ENCODE measurements at places on chromosomes 3 and 15. TPM values are rescaled to one million over a fixed set of nuclear protein-coding genes. Genes with fewer than 3 reads are reported as not detected.

- peaks cover 25% of the 10 kb centered on the region for H3K4me1 ChIP-seq
- no peak overlapping the region for H3K27ac ChIP-seq
- peaks cover 45% of the 10 kb centered on the region for H3K36me3 ChIP-seq
- DNase-seq: peak; percentile 56
Observed at GRCh38 chr3:187066228-187066995, 72.9 kb downstream of the RPL39L start.

DNA sequence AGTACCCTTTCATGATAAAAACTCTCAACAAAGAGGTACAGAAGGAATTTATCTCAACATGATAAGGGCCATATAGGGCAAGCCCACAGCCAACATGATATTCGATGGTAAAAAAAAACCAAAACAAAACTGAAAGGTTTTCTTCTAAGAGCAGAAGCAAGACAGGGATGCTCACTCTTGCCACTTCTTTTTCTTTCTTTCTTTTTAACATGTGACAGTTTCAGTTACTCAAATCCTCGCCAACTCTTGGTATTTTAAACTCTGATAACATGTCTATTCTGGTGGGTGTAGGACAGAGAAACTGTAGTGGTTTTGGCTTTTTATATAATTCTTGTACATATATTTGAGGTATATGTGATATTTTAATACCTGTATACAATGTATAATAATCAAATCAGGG, 74.0 kb upstream of the NMNAT3 start:
- no peaks in the 10 kb centered on the region for H3K36me3 ChIP-seq
- H3K4me3 ChIP-seq: no peak overlapping the region
- no peak for DNase-seq
- H3K27ac ChIP-seq: no peak overlapping the region

- H3K36me3 ChIP-seq: no peaks in the 10 kb centered on the region
- H3K4me1 ChIP-seq: no peaks in the 10 kb centered on the region
- H3K27ac ChIP-seq: no peak overlapping the region
Observed at GRCh38 chr15:22907161-22907950, 68.9 kb downstream of the NIPA2 start.

- H3K4me3 ChIP-seq: no peak overlapping the region
- no peak overlapping the region for H3K27ac ChIP-seq
- peaks cover 3% of the 10 kb centered on the region for H3K4me1 ChIP-seq
- DNase-seq: no peak
- peaks cover 5% of the 10 kb centered on the region for H3K27me3 ChIP-seq
- H3K36me3 ChIP-seq: no peaks in the 10 kb centered on the region
Observed at GRCh38 chr15:39925112-39925842, 5.2 kb upstream of the GPR176 start.

GRCh38 chr3:36520241-36521006, 140.1 kb downstream of the STAC start:
- no peaks in the 10 kb centered on the region for H3K4me1 ChIP-seq
- no peak overlapping the region for H3K4me3 ChIP-seq
- H3K27ac ChIP-seq: no peak overlapping the region
- H3K27me3 ChIP-seq: no peaks in the 10 kb centered on the region
- no peak for DNase-seq
- no peaks in the 10 kb centered on the region for H3K36me3 ChIP-seq

DNA sequence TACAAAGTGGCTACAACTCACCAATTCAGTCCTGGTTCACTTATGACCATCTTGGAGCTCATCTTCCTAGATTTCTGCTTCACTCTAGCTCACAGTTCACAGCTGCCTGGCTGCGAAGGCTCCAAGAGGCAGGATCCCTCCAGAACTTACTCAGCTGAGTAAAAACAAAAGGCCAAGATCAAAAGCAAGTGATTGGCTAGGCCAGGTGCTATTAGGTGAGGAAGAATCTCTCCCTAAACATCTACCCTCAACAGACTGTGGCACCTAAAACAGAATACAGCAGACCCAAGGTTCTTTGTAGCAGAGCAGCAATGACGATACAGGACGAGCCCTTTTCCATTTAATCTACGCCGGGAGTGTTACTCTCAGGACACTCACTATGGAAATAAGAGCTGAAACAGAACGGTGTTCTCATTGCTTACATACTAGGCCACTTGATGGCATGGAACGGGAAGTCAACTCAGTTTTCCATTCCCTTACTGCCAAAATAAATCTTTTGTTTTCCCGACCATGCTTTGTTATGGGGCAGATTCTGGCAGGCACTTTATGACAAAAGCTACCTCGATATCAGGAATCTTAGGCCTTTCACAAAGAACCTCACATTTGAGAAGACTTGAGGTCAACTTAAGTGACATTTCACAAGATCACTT, 901 bp downstream of the ICE2 start:
- H3K4me3 ChIP-seq: peak overlapping the region; percentile 64
- peak; percentile 15 for DNase-seq
- no peaks in the 10 kb centered on the region for H3K27me3 ChIP-seq
- peak overlapping the region; percentile 95 for H3K27ac ChIP-seq
- peaks cover under 1% of the 10 kb centered on the region for H3K36me3 ChIP-seq
- H3K4me1 ChIP-seq: peaks cover 11% of the 10 kb centered on the region

GRCh38 chr3:10320320-10320677, 613 bp downstream of the SEC13 start:
- H3K27ac ChIP-seq: peak overlapping the region; percentile 27
- no peaks in the 10 kb centered on the region for H3K27me3 ChIP-seq
- peaks cover 19% of the 10 kb centered on the region for H3K4me1 ChIP-seq
- peak overlapping the region; percentile 80 for H3K4me3 ChIP-seq

- H3K4me3 ChIP-seq: no peak overlapping the region
- no peaks in the 10 kb centered on the region for H3K36me3 ChIP-seq
- H3K27ac ChIP-seq: no peak overlapping the region
- H3K4me1 ChIP-seq: no peaks in the 10 kb centered on the region
- no peak for DNase-seq
- H3K27me3 ChIP-seq: no peaks in the 10 kb centered on the region
Observed at GRCh38 chr3:106740116-106740515, 637.1 kb upstream of the CCDC54 start.

DNA sequence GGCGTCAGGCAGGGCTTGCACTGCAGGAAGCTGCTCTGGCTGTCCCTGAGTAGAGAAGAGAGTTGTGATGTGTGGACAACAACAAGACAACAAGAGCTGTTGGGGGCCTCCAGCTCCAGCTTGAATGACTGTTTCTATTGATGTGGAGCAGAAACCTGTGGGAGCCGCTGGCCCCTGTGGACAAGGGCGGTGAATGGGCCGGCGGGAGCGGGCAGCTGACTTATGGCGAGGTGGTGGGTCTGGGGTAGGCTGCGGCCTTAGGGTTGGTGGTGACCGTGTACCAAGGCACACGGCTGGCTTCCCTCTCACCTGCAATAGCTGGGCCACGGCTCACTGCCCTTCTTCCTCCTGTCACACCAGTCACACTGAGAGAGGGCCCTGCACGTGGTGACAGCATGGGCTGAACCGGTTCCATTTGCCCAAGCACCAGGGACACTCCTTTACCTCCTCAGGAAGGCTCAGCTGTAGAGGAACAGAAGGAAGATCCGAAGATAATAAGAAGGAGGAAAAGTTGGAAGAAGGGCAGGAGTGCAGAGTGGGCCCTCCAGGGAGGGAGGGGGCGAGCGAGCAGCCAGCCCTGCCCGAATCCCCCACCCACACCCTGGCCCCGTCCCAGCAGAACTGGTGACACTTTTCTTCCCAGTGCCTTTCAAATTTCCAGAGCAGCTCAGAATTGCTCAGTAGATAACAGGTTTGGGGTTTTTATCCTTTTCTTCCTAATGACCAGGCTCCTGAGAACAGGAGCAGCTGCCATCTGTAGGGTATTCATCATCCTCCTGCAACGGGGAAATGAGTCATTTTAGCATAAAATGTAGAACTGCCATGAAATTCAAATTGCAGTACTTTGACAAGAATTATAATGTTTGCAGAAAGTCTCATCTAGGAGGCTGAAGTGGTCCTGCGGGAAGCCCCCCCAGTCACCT, 136.9 kb downstream of the TJP1 start:
- H3K4me1 ChIP-seq: no peaks in the 10 kb centered on the region
- DNase-seq: no peak
- H3K36me3 ChIP-seq: no peaks in the 10 kb centered on the region
- H3K27me3 ChIP-seq: no peaks in the 10 kb centered on the region
- H3K27ac ChIP-seq: no peak overlapping the region
- H3K4me3 ChIP-seq: no peak overlapping the region

Gene SLC9C1
- 0.94 TPM for total RNA-seq

Gene GOLGA8N
- total RNA-seq: 2.2 TPM

Gene CLRN1
- under 0.01 TPM for total RNA-seq

Gene WDR72
- 0.28 TPM for total RNA-seq

Gene RGMA
- total RNA-seq: 0.76 TPM

Data from thymus (tissue), 14 donors.